Right lobe of liver (tissue), 6 donors: ENCODE measurements at places on chromosomes 1 and 21. TPM values are rescaled to one million over a fixed set of nuclear protein-coding genes. Genes with fewer than 3 reads are reported as not detected.

Gene SPRR2A
- total RNA-seq, result not detected

Gene ENAH
- total RNA-seq, result 21.4 TPM

Gene CFAP57
- total RNA-seq, result not detected

Gene SPRR3
- not detected for total RNA-seq

Gene KRTAP13-2
- not detected for total RNA-seq

Gene SFT2D2
- total RNA-seq, result 35.4 TPM

Gene C1orf185
- not detected for total RNA-seq

Gene PDC
- not detected for total RNA-seq

Gene PLD5
- not detected for total RNA-seq

Gene BCL10
- 14.1 TPM for total RNA-seq

Gene EXO5
- 2.5 TPM for total RNA-seq

Gene TNNT2
- not detected for total RNA-seq

Gene CLCC1
- 22.1 TPM for total RNA-seq

Gene G0S2
- total RNA-seq, result 168 TPM

Gene DNAH14
- 17.1 TPM for total RNA-seq
